ENCODE measurements at places on chromosomes 1 and 21.
A peak's percentile ranks its signal among the peaks of the same experiment; 100 is the strongest.

- no peak for DNase-seq
These were observed 9.3 kb downstream of the ASH1L start for GRCh38 chr1:155553349-155553748.

DNA sequence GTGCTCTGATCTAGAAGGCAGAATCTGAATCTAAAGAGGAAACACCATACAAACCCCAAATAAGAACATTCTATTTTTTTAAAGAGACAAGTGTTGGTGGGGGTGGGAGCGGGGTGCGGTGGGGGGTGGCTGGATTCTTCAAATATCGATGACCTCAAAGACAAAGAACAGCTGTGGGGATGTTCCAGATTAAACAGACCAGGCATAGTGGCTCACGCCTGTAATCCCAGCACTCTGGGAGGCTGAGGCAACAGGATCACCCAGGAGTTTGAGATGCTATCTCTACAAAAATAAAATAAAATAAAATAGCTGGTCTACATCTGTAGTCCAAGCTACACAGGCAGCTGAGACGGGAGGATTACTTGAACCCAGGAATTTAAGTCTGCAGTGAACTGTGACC lies 5.0 kb downstream of the ATP1A4 start:
- DNase-seq: no peak

GRCh38 chr1:20151906-20152598 lies 12.9 kb downstream of the PLA2G2F start:
- peak; percentile 88 for DNase-seq

GRCh38 chr1:101003012-101003650 lies 22.5 kb downstream of the DPH5 start:
- DNase-seq: no peak

DNA sequence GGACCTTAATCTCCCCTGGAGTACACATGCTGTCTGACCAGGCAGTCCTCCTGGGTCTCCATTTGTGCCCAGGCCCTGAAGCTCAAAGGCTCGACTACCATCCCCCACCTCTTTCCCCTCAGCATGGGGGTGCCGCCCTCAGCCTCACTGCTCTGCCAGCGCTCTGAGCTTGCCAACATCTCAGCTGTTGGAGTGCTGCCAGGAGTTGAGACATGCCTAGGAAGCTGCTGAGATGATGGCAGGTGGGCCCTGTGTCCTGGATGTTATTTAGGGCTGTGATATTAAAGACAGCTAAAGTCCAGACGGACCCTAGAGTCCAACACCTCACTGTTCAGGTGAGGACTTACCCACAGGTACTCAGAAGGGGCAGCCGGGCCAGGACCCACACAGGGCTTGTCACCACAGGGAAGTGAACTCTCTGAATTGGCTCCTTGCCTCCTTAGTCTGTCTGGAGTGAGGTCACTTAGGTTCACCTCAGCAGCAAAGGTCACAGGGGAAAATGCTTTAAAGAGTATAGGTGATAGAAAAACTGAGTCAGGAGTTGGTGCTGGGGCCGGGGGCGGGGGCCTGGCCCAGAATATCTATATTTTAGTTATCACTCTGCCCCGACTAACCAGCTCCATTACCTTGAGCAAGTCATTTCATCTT lies 19.7 kb upstream of the KCNC4 start:
- DNase-seq: peak; percentile 63

DNA sequence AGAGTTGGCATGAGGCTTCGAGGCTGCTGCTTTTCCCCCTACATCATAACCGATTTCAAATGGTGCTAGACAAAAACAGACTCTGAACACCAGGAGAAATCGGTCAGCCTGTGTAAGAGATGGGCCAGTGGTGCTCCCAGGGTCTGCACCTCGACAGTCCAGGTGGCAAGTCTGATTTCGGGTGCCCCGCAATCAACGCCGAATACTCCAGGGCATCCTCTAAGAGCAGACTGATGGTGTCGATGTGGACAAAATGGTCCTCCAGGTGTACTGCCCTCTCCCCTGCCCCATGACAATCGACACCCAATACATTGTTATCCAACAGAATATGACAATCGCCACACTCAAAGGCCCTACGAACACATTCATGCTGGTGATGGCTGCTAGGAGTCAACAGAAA lies 50.0 kb downstream of the CD46 start:
- DNase-seq: peak; percentile 6

- no peak for DNase-seq
These were observed 8.1 kb upstream of the NCF2 start for GRCh38 chr1:183598386-183598785.

All from Ammon's horn (tissue), 1 donor.